ENCODE measurements at places on chromosomes 2 and 18. TPM values are rescaled to one million over a fixed set of nuclear protein-coding genes. Genes with fewer than 3 reads are reported as not detected.

SRD5A2 gene
- 0.17 TPM for total RNA-seq

STK17B gene
- total RNA-seq, result 23.3 TPM

ZSWIM2 gene
- not detected for total RNA-seq

SLC38A11 gene
- not detected for total RNA-seq

LDLRAD4 gene
- total RNA-seq, result 0.32 TPM

IL1RN gene
- total RNA-seq, result not detected

CELF4 gene
- total RNA-seq, result 7.2 TPM

DAW1 gene
- 28.3 TPM for total RNA-seq

MITD1 gene
- 28.1 TPM for total RNA-seq

SOX11 gene
- total RNA-seq, result 221 TPM

GKN2 gene
- not detected for total RNA-seq

AGAP1 gene
- 37.0 TPM for total RNA-seq

DNAJC5G gene
- total RNA-seq, result 0.77 TPM

CFC1 gene
- 1.7 TPM for total RNA-seq

GNAL gene
- total RNA-seq, result 5.9 TPM

RAB6C gene
- not detected for total RNA-seq

REG3A gene
- not detected for total RNA-seq

DNA sequence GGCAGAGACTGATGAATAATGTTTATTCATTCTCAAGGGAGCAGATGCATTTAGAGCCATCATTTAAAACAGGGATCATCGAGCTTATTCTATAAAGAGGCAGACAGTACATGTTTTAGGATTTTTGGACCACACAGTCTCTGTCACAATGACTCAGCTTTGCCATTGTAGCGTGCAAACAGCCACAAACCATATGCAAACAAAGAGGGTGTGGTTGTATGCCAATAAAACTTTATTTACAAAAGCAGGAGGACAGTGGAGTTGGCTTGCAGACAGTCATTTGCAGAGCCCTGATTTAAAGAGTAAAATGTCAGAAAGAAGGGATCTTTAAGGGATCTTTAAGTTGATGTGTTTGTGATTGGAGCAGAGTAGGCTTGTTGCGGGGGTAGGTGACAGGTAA lies 51.5 kb downstream of the SMIM21 start:
- ATAC-seq, result peak; percentile 26

DNA sequence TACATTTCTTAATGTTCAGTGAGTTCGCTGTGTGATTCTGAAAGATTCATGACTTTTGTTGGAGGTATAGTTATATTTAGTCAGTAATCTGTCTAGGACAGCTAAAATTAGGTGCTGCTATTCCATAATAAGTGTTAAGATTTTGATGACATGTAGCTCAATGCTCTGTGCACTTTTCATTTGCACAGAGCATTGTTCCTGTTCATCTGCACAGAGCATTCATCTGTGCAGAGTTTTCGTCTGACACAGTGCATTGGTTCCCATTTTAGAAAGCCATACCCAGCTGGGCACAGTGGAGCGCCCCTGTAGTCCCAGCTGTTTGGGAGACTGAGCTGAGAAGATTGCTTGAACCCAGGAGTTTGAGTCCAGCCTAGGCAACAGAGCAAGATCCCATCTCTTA lies 8.6 kb downstream of the POLI start:
- no peak for ATAC-seq

DNA sequence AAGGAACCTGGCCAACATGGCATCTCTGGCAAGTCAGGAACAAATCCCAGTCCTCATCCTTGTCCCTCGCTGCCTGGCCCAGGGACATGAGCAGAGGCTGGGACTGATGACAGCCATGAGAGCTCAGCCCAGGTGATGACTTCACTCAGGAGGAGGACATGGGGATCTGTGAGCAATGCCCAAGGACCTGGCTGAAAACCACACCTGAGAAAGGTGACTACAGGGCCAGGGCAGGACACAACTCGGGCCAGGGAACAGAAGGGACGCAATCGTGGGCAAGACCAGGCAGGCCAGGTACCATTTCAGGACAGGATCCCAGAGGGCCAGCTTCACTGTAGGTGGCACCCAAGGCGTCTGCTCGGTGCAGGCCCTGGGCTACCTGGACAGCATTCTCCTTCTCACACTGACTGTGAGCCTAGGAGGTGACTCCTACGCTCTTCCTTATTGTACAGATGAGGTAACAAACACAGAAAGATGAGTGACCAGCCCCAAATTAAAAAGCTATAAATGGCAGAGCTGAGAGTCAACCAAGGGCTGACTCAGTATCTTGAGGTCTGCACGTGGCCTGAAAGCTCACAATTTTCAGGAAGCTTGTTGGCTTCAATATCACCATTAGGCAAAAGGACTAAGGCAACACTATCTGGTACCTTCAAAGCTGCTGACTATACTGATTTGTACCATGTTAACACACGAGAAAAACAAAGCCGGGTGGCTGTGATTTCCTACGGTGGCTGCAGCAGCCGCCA lies 141.1 kb downstream of the EIPR1 start:
- ATAC-seq, result no peak

DNA sequence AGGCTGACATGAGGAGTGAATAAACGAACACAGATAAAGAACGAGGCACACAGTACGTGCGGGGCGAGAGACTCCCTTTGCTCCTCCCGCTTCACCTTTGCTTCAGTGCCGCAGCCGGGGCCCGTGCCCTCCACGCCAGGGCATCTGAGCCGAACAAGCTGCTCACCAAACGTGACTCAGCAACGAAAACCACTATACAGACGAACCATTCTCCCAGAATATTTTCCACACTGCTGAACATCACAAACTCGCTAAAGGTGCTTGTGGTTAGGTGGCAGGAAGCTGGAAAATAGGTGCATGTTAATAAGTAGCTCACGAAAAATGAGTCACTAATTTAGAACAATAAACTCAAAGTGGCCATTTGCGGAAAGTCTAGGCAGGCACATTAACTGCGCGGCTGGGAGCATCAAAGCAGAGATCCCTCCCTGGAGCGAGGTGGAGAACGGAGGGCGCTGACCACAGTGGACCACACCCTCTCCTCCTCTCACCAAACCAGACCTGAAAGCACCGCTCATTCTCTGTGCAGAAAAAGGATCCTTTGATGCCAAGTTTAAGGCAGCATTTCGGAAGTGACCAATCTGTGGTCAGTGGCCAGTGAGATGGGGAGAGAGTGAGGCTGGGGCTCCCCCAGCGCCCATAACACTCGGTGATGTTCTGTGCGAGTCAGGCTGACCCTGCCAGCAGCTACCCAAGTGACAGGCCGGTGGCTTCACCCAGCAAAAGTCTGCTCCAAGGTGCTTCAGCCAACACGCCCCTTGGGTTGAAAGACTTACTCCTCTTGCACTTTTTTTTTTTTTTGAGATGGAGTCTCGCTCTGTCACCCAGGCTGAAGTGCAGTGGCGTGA lies 153.2 kb downstream of the HDAC4 start:
- no peak for ATAC-seq

DNA sequence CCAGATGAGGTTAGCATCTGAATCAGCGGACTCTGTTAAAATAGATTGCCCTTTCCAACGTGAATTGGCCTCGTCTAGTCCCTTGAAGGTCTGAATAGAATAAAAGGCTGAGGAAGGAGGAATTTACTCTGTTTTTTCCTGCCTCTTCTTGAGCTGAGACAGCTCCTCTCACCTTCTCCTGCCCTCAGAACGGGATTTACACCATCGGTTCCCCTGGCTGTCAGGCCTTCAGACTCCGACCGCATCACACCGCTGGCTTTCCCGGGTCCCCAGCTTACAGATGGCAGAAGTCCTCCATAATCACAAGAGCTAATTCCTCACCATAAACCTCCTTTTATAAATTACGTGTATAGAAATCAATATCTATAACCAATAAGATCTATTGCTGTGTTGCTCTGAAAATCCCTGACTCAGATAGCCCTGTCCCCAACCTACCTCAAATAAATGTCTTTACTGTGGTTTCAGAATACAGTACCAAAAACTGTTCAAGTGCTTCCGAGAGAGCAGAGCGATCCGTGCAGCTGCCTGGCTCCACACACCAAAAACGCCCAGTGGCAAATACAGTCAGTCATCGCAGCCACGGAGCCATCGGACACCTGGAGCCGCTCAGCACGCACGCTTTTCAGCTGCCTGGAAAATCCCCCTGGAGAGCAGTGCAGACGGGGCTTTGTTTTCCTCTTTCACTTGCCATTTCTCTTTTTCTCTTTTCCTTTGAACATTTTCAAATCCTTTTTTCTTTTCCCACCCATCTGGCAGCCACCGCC lies 196.9 kb downstream of the NRP2 start:
- peak; percentile 71 for ATAC-seq

DNA sequence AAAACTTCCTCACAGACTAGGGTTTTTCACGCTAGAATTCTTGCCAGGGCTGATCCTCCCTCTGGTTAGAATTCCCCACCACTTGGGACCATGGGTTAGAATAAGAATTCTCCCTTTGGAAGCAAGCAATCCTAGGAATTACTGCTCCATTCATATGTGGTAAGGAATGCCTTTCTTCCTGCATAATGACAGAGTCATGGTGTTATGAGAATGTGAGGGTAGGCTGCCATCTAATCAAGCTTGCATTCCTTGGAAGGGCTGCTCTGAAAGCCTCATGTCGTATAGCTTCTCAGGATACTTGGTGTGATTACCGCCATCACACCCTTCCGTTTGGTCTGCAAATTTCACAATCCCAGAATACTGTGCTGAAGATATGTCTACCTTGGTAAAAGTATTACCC lies 1282.4 kb upstream of the PIK3C3 start:
- no peak for ATAC-seq

- peak; percentile 87 for ATAC-seq
Observed at GRCh38 chr2:149597668-149598326, 10.2 kb upstream of the MMADHC start.

- no peak for ATAC-seq
Observed at GRCh38 chr18:49151482-49151881, 200.7 kb upstream of the SMAD7 start.

GRCh38 chr18:13258921-13259320 lies 40.4 kb downstream of the LDLRAD4 start:
- no peak for ATAC-seq

DNA sequence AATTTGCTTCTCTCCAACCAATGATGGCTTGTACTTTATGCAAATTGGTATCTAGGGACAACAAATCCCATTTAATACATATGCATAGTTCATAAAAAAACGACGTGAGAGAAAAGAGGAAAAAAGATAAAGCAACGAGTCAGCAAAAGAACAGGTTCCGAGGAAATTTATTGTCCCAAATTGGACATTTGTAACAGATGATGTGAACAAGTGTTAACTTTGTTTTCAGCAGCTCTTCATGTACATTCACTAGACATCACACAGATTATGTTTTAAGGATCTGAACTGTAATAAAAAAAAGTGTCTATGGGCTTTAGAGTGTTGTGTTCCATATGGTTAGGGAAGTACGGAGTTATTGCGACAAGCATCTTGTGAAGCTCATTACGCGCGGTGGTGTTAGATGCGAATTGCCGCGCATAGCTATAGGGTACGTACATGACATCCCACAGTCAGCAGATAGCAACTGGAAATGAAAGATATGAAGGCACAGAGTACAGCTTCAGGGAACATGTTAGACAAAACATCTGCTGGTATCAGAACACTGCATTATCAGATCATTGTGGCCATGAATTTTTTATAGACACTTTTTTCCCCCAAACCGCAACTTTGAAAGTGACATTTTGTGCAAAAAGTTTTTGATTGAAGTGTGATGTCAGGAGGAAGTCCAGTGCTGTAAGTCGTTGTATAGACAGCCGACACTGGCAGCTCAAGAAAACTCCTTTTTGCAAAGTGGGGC lies 1073.1 kb upstream of the FANCL start:
- ATAC-seq, result no peak

DNA sequence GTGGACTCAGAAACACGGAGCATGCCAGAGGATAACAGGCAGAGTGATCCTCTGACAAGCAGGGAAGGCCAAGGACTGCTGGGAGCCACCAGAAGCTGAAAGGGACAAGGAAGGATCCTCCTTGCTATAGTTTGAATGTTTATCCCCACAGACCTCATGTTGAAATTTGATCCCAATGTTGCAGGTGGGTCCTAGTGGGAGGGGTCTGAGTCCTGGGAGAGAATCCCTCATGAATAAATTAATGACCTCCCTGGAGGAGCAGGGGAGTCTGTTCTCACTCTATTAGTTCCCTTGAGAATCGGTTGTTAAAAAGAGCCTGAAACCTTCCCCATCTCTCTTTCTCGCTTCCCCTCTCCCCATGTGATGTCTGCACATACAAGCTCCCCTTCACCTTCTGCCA lies 124.4 kb downstream of the FBXO15 start:
- ATAC-seq, result no peak

GRCh38 chr2:196406-196805 lies 67.4 kb downstream of the SH3YL1 start:
- ATAC-seq, result no peak

DNA sequence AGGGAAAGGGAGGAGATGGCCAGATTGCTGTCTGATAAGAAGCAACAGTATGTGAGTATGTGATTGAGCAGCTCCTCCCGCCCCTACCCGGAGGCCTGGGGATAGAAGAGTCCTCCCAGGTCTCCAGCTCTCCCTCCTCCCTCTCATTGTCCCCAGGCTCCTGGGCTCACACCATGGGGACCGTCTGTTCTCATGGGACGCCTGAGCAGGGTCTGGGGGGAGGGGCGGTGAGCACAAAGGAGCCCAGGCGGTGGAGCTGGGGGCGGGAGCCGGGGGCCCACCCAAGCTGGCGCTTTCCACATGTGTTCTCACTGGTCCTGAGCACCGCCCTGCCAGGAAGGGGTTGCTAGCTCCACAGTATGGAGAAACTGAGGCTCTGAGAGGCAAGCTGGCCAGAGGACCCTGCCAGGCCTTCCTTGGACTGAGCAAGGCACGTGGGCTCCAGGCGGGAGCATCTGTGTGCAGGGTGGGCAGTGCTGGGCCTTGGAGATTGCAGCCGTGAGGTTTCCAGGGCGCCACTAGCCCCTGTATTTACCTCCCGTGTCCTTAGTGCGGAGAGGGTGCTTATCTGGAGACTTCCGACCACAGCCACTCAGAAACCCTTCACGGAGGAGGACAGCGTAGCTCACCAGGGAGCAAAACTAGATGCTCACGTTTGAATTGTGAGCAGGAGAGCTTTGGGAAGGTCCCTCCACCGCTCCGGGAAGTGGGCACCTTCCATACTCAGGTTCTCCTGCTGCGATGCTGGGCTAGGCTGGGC lies 37.4 kb downstream of the PDIA6 start:
- peak; percentile 55 for ATAC-seq

DNA sequence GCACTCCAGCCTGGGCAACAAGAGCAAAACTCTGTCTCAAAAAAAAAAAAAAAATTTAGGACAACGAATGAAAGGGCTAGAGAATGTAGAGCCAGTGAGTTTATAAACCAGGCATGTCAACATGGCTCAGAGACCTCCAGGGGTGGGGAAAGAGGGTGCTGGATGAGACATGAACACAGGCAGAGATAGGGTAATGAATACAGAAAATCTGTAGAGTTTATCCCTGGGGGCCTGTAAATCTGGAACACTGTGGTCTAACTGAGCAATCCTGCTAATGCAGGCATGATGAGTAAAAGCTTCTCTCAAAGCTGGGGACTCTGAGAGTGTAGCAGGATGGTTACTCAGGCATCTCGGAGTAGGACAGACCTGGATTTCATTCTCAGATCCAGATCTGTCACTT lies 59.2 kb upstream of the IGFBP2 start:
- no peak for ATAC-seq

GRCh38 chr2:140662504-140662903 lies 1468.3 kb downstream of the LRP1B start:
- ATAC-seq, result no peak

GRCh38 chr2:218019411-218020060 lies 16.7 kb upstream of the TNS1 start:
- ATAC-seq, result no peak
